NCI-H1694 (cell line): ENCODE measurements at places on chromosomes 5 and 9.

GRCh38 chr9:34124099-34124498 lies 2.4 kb downstream of the DCAF12 start:
- DNase-seq, result no peak

DNA sequence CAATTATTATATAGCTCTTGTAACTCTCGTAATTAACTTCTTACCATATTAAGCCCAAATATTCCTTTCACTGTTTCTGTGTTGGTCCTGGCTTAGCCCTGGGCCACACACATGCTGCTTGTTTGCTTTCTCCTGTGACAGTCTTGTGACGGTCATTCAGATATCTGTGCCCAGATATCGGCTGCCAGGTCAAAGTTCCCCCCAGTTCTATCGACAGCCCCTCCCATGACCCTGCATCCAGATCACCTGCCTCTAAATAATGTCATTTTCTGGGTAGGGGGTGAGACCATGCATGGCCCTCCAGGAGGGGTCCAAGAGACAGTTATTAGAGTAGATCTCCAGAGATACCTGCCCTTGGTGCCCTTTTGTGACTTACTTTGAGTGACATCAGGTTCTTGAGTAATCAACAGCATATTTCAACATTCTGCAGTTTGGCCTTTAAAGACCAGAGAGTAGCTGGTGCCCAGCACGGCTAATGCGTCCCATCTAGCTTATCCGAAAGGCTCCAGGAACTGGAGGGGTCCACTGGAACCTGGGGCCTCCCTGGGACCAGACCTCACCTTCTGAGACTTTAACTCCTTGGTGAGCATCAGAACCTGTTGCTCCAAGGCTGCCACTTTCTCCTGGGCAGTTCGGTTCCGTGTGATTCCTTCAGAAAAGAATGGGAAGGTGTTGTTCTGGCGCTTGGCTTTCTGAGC lies 26.9 kb downstream of the TBC1D2 start:
- no peak for DNase-seq

- DNase-seq, result no peak
Measured at GRCh38 chr5:57772512-57772911, 289.9 kb upstream of the ACTBL2 start.

GRCh38 chr5:53473633-53474032 lies 6.8 kb upstream of the FST start:
- no peak for DNase-seq

DNA sequence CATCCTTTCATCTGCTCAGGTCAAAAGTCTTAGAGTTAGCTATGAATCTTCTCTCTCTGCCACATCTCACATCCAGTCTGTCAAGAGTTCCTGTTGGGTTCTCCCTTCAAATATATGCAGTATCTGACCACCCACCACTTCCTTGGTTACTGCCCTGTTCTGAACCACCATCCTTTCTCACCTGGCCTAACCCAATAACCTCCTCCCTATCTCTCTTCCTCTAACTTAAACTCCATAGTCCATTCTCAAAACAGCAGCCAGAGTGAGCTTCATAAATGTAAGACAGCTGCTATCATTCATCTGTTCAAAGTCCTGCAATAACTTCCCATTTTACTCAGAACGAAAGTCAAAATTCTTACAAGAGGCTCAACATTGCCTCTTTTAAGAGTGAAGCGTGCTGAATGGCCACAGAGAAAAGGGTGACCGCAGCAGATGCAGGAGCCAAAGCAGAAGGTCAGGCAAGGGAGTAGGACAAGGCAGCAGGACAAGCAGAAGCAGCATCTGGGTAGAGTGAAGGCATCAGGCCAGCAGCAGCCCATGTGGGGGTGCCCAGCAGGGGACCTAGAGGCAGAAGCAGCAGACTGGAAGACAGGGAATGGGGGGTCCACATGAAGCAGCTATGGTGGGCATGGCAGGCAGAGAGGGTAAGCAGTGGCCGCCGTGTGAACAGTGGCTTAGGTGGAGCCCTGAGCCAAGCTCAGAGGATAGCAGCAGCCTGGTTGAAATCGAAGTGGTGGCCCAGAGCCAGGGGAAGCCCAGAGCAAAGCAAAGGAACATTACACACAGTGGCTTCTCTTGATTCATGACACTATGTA lies 39.3 kb upstream of the CDC42SE2 start:
- no peak for DNase-seq

GRCh38 chr9:126329476-126330275 lies 3.0 kb downstream of the MVB12B start:
- DNase-seq, result no peak

- no peak for DNase-seq
Measured at GRCh38 chr5:152462021-152462721, 57.1 kb upstream of the NMUR2 start.

GRCh38 chr5:55429613-55430253 lies 105.0 kb downstream of the PLPP1 start:
- no peak for DNase-seq

DNA sequence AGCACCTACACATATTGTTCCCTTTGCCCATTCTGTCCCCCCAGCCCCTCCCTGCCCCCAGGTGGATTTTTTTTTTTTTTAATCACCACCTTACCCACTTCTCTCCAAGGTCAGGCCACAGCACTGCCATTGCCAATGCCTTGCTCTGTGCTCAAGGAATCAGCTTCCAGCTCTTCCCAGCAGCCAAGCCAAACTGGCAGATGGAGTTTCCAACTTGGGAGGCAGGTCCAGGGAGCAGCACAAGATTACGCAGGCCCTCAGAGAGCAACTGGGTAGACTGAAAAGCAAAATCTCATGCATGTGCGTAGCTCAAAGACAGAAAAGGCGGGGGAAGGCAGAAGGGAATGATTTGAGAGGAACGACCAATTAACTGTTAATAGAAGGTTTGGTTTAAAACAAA lies 15.1 kb downstream of the GRHPR start:
- DNase-seq, result no peak

GRCh38 chr5:39175273-39175955 lies 43.9 kb downstream of the FYB1 start:
- no peak for DNase-seq

GRCh38 chr9:14399756-14400657 lies 86.1 kb upstream of the NFIB start:
- no peak for DNase-seq

DNA sequence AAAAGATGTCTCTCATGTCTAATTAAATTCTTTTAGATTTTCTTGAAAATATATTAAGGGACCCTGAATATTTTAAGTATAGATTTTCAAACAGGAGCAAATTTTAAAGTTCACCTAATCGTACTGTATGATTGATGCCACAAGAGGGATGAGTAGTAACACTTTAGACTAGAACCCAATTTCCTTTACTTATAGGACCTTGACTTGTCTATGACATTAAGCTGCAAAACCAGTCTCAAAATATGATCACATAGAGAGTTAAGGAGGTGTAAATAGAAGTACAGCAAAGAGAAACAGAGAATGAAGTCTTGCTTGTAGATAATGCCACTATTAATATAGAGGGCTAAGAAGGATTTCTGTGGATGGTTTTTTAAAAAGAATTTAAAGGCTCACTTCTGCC lies 312.9 kb upstream of the PRR16 start:
- DNase-seq, result no peak

- peak; percentile 8 for DNase-seq
Measured at GRCh38 chr5:99369797-99370593, 441.2 kb upstream of the CHD1 start.

DNA sequence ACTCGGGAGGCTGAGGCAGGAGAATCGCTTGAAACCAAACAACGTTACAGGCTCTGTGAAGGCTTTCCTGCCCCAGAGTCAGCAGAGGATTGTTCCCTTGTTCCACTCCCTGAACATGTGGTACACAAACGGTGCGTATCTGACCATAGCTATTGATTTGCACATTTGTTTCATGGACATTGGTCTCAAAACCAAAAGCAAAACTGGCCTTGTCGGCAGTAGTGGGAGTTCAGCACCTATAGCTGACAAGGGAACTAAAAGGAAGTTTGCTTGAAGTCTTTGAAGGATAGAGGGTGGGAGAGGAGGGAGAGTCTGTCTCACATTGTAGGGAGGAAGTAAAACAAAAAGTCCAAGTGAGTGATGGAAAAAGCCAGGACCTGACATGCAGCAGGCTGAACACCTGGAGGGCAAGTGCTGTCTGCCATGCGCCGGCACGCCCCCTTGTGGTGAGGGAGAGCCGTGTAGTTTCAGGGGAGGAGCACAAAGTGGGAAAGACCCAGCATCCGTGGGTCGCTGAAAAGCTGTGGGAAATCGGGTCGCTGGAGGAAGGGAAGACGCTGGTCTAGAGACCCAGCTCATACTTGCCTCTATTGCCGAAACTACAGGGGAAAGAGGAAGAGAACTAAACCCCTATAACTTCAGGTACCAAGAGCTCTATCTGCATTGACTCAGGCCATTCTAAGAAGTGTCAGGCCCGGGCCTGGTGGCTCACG lies 58.0 kb downstream of the RAD23B start:
- peak; percentile 35 for DNase-seq

GRCh38 chr5:34688015-34688810 lies 32.1 kb downstream of the RAI14 start:
- DNase-seq, result no peak

DNA sequence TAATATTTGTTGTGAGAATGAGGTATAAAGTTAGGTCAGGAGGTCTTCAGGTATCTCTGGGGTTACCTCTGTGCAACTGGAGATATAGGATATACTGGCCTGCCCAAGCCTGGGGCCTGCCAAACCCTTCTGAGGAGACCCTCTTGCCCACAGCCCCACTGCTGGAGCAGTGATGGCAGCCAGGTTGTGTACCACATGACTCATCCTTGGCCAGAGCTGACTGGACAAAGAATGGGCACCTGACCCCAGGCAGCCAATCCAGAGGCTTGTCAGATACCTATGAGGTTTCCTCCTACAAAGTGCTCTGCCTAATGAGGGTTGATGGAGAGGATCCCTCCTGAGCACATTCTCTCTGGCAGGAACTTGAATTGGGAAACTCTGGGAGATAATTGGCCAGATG lies 56.1 kb upstream of the TBC1D2 start:
- DNase-seq, result no peak

DNA sequence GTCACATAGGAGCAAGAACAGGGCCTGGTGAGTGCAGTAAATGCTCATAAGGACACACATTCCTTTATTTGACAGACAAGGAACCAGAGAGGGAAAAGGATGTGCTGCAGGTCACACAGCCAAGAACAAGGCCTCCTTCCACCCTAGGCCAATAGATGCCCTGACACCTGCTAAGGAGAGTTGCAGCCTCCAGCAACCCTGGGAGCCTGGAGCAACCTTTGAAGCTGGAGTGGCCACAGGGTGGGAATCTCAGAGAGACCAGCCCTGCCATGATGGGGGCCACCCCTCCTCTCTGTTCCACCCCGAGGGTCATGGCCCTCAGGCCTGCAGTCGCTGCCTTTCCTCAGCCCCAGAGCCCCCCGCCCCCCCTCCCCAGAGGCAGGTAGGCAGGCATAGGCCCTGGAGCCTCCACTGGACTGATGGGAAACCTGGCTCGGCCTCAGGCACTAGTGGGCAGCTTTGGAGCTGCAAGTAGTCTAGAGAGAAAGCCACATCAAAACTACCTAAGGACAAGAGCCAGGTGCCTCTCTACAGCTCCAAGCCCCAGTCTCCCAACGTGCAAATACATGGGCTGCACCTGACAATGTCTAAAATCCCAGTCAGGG lies 116.1 kb upstream of the SPOCK1 start:
- DNase-seq, result no peak

GRCh38 chr9:87673446-87674120 lies 52.3 kb upstream of the CTSL start:
- no peak for DNase-seq

DNA sequence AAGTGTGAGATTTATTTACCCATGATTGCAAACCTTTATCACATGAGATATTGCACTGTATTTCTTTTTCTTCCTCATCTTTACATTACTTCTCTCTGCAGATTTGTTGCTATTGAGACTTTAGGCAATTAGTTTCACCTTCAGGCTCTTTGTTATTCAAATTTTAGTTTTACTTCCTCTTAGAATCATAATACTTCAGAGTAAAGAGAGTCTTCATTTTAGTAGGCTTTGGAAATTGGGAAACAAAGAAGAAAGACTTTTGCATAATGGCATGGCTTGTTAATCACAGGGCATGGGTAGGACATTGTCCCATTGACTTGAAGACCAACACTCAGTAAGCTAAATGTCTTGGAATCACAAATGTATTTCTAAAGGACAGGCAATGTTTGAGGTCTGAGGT lies 1.2 kb upstream of the PCDHGA5 start:
- DNase-seq, result no peak

DNA sequence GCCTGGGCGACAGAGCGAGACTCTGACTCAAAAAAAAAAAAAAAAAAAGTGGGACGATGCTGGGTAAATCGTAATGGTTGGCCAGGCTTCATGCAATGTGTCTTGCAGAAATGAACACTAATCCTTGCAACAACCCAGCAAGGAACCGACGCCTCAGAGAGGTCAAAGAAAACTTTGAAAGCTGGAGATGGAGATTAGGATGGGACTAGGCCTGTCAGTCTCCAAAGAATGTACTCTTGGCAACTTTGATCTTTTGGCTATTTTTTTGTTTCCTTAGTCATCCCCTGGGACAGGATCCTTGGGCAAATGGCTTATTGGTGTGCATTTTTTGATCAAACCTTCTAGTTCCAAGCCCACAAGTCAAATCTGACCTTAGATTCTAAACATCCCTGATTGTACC lies 10.6 kb upstream of the PWWP2A start:
- DNase-seq, result no peak

DNA sequence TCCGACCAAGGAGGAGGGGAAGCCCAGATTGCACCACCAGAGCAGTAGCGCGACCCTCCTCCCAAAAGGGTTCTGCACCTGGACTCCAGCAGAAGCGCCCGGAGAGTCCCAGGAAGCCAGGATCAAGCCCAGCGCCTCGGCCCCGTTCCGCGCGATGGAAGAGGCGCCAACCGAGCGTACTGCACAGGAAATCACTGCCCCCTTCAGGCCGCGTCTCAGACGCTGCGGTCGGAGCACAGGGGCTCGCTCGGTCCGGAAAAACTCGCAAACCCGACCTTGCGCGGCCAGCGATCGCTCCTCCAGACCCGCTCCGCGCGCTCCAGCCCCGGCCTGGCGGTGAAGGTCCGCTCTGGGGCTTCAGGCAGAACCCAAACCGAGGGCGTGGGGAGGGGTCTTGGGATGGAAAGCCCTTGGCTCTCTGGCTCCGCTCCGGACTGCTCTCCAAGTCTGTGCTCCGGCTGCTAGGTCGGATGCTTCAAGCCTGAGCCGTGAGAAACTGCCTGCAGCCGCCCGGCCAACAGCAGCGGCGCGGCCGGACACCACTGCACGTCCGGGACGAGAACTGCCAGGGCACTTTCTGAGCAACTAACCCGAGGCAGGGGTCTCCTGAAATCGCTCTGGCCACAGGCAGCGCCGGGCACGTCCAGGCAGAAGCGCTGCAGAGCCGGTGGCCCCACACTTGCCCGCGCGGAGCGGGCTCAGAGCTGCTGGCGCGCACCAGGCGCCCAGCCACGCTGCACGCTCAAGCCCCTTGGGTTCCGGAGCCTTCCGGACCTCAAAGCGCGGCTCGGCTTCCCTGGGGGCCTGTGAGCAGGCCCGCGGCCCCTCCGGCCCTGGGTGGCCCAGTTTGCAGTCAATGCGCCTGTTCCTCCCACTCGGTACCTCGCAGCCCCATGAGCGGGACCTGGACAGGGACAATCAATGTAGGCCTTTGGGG lies 1.3 kb downstream of the GABBR2 start:
- DNase-seq, result peak; percentile 34

- no peak for DNase-seq
Measured at GRCh38 chr9:86046930-86047341, 52.4 kb downstream of the GOLM1 start.

- peak; percentile 68 for DNase-seq
Measured at GRCh38 chr9:137034709-137035506, 3.0 kb upstream of the FUT7 start.

GRCh38 chr5:168765086-168765550 lies 185.9 kb upstream of the PANK3 start:
- DNase-seq, result no peak

- no peak for DNase-seq
Measured at GRCh38 chr5:111783537-111783936, 26.5 kb upstream of the NREP start.

- DNase-seq, result no peak
Measured at GRCh38 chr9:114080773-114081440, 2.8 kb upstream of the AMBP start.
